ENCODE measurements at places on chromosomes 11 and 22. TPM values are rescaled to one million over a fixed set of nuclear protein-coding genes. Genes with fewer than 3 reads are reported as not detected.

DNA sequence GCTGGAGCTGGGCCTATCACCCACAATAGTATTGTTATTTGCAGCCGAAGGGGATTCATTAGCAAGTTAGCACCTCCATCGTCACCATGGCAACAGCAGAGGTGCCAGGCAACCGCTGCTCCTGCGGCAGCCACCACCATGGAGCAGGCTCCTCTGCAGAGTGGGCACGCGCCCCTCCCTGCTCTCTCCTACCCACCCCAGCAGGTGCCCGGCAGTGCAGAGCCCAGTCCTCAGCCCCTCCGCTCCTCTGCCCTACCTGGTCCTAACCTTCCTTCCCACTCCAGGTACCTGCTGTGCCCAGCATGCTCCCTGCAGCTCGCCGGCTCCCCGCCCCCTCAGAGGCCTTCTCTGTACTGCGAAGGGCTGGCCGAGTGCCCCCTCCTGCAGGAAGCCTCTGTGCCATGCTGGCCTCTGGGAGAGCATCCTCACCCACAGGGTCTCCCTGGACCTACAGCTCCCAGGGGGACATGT lies 3.6 kb downstream of the DUSP8 start:
- no peak for DNase-seq

- DNase-seq, result no peak
These were observed 4.6 kb downstream of the TSPAN32 start for GRCh38 chr11:2306452-2306823.

GRCh38 chr11:106076171-106076918 lies 802 bp downstream of the KBTBD3 start:
- no peak for DNase-seq

DNA sequence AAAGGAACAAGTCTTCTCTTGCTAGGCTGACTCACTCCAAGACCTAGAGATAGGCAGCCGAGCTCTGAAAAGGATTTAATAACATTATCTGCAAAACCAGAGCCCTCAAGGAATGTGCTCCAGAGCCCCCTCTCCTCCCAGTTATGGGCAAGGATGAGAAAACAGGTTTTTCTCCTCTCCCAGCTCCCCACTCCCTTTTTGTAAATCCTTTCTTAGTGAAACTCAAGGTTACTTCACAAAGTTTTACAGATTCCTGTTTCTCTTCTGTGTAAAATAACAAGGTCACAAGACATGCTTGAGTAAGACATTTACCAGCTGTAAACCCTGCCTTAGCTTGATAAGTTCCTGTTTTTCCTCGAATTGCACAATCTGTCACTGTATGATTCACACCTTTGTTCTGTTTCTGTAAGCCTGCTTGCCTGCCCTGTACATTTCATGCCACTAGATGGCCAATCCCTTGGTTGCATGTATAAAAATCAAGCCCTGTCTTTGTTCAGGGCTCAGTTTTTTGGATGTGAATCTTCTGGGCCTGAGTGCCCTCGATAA lies 489.4 kb downstream of the KCNA4 start:
- DNase-seq, result peak; percentile 45

The CHRDL2 gene
- 3.6 TPM for total RNA-seq

Measured in SK-MEL-5 (cell line).